ENCODE measurements at places on chromosomes 13 and 19. TPM values are rescaled to one million over a fixed set of nuclear protein-coding genes. Genes with fewer than 3 reads are reported as not detected.

DNA sequence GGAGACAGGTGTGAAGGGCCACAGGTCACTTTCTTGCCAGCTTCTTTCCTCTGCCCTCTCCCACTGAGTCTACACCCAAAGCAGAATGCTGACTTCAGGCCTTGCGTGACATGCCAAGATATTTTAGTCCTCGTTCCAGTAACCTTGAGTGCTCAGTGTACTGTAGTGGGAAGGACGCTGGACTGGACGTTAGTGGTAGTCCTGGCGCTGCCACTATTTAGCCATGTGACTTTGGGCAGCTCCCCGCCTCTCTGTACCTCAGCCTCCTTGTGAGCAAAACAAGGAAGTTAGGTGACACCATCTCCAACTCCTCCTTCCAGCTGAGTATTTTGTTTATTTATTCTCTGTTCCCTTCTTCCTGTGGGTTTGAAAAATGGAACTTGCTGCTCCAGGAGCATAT, 86.1 kb downstream of the FRY start:
- DNase-seq, result no peak

The THSD8 gene
- not detected for total RNA-seq

- DNase-seq, result no peak
These were observed at the start of gene ERFL for GRCh38 chr19:41928221-41928683. Gene ERFL, minus strand, starts transcription at chr19:41928449. Its CDS starts 15,530 bp downstream, at chr19:41912919.

DNA sequence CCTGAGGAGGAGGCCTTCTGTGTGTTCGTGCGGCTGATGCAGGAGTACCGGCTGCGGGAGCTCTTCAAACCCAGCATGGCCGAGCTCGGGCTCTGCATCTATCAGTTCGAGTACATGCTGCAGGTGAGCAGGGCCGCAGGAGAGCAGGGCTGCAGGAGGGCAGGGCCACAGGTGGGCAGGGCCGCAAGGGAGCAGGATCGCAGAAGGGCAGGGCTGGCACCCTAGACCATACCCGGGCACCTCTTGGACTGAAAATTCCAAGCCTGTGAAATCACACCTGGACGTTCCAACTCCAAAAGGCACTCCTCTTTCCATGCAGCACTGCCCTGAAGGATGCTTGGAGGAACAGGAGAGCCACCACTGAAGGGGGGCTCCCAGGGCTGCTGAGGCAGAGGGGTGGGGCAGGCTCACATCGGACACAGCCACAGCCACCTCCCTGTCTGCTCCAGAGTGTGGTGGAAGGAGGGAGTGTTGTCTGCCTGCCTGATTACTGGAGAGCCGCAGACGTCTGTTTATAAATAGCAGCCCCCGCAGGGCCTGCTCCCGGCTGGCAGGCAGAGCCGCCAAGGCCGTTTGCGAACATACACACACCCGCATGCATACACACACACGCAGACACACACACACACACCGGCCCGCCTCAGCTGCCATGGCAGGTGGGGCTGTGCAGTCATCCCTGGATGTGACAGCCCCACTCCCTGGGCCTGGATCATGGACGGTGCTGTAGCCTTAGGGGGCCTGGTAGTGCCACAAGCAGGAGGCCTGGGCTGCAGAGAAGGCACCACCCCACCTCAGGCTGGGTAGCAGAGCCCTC, 20.2 kb downstream of the EVI5L start:
- DNase-seq, result no peak

DNA sequence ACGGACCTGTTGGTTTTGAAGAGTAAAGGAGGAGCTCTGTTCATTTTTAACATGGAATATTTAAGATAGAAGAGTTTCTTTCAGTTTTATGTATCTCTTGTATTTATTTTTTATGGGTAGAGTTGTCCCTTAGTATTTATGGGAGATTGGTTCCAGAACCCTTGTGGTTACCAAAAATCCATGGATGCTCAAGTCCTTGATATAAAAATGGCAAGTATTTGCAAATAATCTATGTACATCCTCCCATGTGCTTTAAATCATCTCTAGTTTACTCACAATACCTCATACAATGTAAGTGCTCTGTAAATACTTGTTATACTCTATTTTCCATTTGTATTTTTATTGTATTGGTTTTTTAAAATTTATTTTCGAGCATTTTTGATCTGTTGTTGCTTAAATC, 63.1 kb downstream of the TM9SF2 start:
- DNase-seq, result no peak

The FPR3 gene
- not detected for total RNA-seq

DNA sequence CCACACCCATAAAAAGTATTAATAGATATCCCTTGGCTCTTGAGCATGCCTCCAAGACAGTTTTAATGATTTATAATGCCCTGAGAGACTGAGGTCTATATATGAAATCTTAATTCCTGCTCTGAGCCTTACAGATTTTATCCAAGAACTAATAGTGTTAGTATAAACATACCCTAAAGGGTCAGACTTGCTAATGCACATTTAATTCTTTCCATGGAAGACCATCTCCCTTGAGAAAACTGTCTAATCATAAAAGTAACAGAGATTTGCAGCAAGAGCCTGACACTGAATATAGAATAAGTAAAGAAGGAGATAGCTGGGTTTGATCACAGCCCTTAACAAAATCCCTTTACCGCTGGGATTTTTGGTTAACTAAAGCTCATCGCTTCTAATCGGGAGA, 650.8 kb upstream of the KLF12 start:
- DNase-seq, result no peak

DNA sequence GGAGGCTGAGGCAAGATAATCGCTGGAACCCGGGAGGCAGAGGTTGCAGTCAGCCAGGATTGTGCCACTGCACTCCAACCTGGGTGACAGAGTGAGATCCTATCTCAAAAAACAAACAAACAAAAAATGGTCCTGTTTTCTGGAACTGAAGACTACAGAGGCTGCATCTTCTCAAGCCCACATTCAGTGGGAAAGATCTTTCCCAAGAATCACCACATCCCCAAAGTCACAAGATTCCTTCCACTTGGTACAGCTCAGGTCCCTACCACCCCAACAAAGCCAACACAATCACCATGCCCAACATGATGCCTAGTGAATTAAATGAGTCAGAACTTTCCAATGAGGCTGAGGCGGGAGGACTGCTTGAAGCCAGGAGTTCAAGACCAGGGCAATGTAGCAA, 15.3 kb downstream of the CATSPERG start:
- no peak for DNase-seq

The CHAF1A gene
- 6.8 TPM for total RNA-seq

- no peak for DNase-seq
These were observed 23.7 kb upstream of the GPR18 start for GRCh38 chr13:99281811-99282263.

The TMPRSS9 gene
- not detected for total RNA-seq

- peak; percentile 54 for DNase-seq
These were observed 45.8 kb downstream of the UFM1 start for GRCh38 chr13:38395497-38395788.

The GPR12 gene
- total RNA-seq, result not detected

GRCh38 chr13:73702419-73703071, 431.7 kb downstream of the KLF12 start:
- no peak for DNase-seq

DNA sequence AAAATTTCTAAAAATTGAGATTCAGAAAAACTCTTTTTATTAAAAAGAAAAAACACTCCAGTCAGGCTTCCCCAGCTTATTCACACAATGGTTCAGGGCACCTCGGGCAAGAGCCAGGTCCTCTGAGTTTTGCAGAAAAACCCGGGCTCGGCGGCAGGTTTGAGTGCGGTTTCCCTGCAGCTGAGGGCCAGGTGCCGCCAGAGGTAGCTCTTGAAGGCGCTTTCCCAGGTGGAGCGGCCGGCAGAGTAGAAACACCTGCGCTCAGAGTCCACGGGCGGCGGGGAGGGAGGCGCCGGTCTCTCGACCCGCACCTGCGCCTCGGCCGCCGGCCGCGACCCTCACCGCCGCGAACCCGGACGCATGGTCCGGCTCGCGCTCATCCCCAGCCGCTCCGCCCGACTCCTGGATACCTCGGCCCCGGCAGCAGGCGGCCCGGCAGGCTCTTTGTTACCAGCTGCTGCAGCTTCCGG, 444 bp downstream of the PROSER1 start:
- no peak for DNase-seq

- no peak for DNase-seq
These were observed 288.0 kb upstream of the TMTC4 start for GRCh38 chr13:100962585-100962984.

DNA sequence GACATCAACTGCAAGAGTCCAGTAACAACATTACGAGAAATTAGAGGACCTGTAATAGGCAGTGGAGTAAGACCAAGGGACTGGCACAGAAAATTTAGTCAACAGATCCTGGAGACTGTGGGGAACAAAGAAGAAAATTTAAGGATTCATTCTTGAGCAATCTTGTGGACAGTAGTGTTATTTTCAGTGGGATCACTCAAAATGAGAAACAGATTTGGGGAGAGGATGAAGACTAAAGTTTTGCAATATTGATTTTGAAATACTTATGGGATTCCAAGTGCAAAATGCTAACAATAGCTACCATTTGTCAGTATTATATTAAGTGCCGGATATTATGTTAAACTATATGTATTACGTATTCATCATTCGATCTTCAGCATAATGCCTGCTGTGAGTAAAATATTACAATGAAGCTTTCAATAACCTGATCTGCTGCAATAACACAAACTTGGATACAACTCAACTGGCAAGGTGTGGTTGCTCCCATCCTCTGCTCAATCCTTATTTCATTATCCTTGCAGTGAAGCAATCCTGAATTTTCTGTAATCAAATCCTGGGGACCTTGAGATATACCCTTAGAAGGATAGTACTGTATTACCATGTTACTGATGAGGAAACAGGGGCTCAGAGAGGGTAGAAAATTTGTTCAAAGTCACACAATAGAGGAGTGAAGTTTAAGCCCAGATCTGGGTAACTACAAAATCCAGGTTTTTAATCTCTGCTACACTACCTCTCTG, 84.2 kb downstream of the SACS start:
- DNase-seq, result no peak

DNA sequence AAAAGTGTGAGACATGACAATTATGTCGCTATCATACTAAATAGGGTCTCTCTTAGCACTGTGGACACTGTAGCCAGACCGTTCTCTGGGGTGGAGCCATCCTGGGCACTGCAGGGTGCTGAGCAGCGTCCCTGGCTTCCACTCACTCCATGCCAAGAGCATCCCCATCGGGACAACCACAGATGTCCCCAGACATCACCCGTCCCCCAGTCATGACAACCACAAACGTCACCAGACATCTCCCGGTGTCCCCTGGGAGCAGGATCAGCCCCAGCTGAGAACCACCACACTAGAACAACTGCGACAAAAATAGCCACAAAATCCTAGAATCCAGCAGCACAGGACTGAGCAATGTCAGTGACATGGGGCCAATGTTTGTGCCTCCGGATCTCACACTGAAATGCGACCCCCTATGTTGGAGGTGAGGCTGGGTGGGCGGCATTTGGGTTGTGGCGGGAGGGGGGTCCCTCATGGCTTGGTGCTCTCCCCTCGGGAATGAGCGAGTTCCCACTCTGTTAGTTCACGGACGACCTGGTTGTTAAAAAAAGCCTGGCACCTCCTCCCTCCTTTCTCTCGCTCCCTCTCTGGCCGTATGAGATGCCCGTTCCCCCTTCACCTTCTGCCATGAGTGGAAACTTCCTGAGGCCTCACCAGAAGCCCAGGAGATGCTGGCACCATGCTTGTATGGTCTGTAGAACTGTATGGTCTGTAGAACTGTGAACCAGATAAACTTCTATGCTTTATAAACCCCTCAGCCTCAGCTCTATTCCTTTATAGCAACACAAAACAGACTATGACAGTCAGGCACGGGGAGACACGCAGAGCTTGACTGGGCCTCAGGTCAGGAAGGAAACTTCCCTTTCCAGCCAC, 93.9 kb downstream of the GADD45B start:
- DNase-seq, result no peak

GRCh38 chr13:73103238-73103637, 44.4 kb downstream of the KLF5 start:
- DNase-seq, result no peak

The ZNF575 gene
- not detected for total RNA-seq

DNA sequence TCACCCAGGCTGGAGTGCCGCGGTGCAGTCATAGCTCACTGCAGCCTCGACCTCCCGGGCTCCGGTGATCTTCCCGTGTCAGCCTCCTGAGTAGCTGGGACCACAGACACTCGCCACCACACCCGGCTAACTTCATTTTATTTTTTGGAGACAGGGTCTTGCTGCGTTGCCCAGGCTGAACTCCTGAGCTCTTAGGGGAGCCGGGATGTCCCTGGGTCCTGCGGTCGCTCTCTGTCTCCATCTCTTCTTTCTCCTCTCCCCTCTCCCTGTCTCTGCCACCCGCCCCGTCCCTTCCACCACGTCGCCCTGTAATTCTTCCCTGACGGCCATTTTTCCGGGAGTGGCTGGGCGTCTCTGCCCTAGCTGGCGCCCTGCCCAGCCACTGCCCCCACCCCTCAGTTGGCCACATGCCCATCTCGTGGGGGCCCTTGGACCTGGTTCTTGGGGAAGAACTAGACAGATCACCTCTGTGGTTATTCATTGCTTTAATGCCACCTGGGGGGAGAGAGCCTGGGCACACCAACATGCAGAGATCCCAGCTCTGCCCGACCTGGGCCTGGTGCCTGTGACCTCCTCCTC, 18.9 kb downstream of the ARID3A start:
- DNase-seq, result no peak

GRCh38 chr13:38656699-38657098, 30.2 kb upstream of the FREM2 start:
- DNase-seq, result no peak

DNA sequence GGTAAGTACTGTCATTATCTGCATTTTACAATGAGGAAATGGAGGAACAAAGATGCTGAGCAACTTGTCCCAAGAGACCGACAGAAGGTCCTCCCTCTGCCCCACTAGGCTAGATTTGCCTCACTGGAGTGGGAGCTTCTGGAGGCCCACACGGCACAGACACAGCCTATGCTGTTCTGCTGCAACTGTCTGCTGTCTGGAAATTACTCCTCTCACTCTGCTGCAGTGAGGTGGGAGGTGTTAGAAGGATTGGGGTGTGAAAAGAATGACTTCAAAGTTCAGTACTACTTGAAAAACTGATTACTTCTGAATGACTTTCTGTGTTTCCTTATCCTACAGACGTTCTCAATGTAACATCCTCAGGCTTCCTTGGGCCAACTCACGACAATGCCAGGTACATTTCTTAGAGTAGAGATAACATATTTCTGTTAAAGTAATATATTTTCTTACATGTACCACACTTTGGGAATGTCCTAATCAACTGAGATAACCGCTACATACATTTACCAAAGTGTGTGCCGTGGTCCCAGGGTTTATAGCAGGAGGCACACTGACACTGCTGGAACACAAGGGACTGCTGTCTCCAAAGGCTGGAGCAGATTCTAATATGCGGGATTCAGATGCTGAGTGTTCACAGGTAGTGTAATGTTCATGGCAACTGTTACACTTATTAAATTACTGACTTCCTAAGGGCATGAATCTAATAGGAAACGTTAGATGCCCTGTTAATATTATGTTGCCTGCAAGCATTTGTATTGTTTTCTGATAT, 53.5 kb upstream of the WASF3 start:
- DNase-seq, result no peak

- no peak for DNase-seq
These were observed 326.9 kb upstream of the MIR17HG start for GRCh38 chr13:91020461-91021034.

All from kidney epithelial cell (primary cell).